ENCODE measurements at places on chromosomes 11 and 22. TPM values are rescaled to one million over a fixed set of nuclear protein-coding genes. Genes with fewer than 3 reads are reported as not detected.

The EMSY gene
- total RNA-seq: 24.9 TPM

The MRGPRE gene
- not detected for total RNA-seq

The GLB1L3 gene
- not detected for total RNA-seq

The RRP8 gene
- 10.0 TPM for total RNA-seq

The MRGPRX4 gene
- not detected for total RNA-seq

The INS gene
- total RNA-seq: not detected

The C1QTNF6 gene
- total RNA-seq: 85.9 TPM

The TEX12 gene
- not detected for total RNA-seq

The ZFPL1 gene
- 63.6 TPM for total RNA-seq

The C11orf42 gene
- total RNA-seq: not detected
